Fibroblast of skin of abdomen (primary cell): ENCODE measurements at places on chromosomes 16 and 17.

DNA sequence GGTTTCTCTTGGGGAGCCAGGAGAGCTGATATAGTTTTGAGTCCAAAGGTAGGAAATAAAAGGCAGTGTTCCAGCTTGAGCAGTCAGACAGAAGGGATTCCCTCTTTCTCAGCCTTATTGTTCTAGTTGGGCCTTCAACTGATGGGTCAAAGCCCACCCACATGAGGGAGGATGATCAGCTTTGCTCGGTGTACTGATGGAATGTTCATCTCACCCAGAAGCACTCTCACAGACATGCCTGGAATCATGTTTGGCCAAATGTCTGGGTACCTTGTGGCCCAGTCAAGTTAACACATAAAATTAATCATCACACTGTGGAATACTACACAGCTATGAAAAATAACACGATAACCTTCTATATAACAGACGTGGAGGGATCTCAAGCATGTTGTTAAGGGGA lies 23.1 kb upstream of the KCNG4 start:
- DNase-seq = no peak

DNA sequence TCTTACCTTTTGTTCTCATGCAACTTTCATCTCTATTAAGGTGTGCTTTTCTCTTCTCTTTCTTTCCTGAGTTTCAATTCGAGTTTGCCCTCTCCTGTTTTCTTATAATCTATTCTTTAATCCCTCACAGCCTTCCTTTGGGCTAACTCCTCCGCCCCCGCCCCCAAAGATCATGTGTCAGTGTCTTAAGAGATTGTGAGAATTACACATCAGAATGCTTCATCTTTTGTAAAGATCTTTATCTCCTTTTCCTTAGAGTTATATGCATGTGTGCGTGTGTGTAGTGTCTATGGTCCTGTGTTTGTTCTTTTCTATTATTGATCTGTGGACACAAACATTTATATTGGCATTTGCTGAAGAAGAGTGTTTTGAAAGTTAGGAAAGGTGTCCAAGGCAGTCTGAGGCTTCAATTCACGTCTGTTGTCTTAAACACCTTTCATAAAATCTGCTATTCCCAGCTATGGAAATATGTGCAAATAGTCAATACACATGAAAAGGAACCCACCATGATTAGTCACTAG lies 6.1 kb upstream of the ALDH3A2 start:
- DNase-seq = no peak

DNA sequence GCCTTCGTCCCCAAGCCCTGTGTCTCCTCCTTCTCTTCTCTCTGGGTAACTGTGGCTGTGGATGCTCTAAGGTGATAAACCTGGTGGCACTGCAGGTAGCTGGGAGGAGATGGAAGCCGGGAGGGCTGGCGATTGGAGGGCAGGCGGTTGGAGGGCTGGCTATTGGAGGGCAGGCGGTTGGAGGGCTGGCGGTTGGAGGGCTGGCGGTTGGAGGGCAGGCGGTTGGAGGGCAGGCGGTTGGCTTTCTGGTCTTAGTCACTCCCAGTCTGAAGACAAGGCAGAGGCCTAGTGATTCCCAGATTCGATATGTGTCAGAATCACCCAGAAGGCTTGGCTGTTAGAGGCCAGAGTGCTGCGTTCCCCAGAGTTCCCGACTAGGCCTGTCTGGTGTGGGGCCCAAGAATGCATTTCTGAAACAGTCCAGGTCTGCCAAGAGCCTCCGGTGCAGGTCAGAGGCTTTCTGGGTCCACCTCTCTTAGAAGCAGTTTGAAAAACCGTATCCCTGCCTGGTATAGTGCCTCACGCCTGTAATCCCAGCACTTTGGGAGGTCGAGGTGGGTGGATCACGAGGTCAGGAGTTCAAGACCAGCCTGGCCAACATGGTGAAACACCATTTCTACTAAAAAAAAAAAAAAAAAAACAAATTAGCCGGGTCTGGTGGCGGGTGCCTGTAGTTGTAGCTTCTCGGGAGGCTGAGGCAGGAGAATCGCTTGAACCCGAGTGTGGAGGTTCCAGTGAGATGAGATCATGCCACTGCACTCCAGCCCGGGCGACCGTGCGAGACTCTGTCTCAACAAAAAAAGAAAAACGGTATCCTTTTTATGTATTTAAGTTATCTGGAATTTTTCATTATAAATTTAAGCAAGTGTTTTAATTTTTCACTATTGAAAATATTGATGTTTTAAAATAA lies 59.7 kb downstream of the WDR45B start:
- DNase-seq = no peak

DNA sequence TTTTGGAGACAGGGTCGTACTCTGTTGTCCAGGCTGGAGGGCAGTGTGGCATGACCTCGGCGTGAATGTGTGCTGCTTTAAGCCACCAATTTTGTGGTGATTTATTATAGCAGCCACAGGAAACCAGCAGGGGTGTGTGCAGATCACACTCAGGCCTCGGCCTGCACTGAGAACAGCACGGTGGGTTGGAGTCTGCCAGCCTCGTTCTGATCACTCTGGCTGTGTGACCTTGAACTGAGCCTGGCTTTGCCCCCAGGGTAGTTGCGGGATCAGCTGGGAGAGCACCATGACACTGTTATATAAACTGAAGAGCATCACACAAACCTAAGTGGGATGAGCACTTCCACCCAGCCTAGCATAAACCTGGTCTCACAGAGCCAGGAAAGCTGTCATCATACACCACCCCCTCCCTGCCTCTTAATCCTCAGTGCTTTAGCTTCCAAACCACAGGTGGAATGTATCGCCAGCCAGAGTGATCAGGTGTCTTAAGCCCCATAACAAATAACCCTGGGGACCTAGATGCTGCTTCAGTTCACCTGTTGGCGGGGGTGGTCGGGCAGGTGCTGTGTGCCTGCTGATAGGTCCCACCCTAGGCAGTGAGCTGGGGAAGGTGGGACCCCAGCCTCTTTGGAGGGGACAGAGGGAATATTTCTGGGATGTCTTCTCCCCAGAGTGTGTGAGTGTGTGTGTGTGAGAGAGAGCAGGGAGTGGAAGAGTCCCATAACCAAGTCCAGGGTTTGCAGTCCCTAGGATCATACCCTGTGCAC lies 28.6 kb upstream of the NDRG4 start:
- DNase-seq = no peak

GRCh38 chr17:9330141-9330540 lies 245.5 kb downstream of the STX8 start:
- no peak for DNase-seq

- peak; percentile 89 for DNase-seq
These were observed 16.3 kb downstream of the MYL4 start for GRCh38 chr17:47225436-47225858.

GRCh38 chr17:72311004-72311403 lies 190.2 kb downstream of the SOX9 start:
- DNase-seq = no peak

- DNase-seq = no peak
These were observed 30.0 kb downstream of the SOX9 start for GRCh38 chr17:72150632-72151460.

- DNase-seq = no peak
These were observed 6.1 kb upstream of the PRSS8 start for GRCh38 chr16:31141489-31142108.

DNA sequence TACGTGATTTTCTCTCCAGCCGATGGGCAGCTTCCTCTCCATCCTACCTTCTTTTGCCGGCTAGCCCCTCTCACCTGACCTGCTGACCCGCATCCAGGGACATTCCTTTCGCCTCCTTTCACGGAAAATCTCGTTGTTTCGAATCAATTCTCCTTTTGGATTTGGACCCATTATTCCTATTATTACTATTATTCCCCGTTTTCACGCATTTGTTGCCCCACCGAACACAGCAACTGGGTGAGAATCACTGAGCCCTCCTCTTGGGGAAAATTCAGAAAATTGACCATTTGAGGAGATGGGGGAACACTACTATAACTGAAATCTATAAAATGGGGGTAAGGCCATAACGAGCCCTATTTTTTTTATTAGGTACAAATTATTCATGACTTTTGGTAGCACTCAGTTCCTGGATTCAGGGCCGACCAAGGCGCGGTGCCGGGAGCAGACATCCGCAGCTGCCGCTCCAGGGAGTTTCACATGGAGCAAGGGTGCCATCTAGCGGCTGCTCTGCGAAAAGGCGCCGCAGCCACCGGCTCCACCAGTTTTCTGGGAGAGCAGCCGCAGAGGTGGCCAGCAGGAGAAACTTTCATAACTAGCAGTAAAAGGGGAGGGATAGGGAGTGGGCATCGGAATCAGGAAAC lies 3.3 kb upstream of the HOXB8 start:
- DNase-seq = peak; percentile 83

- DNase-seq = peak; percentile 84
These were observed 634 bp downstream of the KANSL1 start for GRCh38 chr17:46192439-46193150.

DNA sequence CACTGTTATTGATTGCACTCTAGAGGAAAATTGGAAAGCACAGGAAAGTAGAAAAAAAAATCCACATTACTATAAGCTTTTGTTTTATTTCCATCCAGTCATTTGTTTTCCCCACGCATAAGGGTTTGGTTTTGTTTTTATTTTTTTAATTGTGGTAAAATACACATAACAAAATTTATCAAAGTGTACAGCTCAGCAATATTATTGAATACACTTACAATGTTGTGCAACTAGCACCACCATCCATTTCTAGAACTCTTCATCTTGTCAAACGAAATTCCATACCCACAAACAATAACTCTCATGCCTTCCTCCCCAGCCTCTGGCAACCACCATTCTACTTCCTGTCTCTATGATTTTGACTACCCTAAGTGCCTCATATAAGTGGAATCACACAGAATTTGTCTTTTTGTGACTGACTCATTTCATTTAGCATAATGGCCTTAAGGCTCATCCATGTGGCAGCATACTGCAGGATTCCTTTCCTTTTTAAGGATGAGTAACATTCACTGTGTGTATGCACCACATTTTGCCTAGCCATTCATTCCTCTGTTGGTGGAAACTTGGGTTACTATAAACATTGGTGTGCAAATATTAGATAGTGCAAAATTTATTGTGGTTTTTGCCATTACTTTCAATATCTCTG lies 11.1 kb downstream of the SPPL2C start:
- DNase-seq = no peak

DNA sequence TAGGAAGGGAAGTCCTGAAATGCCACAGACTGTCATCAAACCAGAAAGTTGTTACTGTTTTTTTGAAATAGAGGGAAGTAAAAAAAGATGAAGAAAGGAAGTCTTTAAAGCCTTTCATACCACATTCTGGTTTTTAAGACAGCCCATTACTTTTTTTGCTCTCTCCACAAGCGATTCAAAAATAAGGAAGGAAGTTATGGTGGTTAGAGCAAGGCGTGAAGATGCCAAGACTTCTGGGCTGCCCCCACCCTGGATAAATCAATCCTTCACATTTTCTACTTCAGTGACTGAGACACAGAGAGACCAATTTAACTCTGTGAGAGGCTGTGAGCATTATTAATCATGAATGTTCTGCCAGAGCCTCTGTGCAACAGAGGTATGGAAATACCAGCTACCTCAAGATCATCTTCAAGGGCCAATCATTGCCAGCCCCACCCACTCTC lies 82.3 kb upstream of the BCAR1 start:
- DNase-seq = no peak
